ENCODE measurements at places on chromosomes 1 and 21. TPM values are rescaled to one million over a fixed set of nuclear protein-coding genes. Genes with fewer than 3 reads are reported as not detected.

DNA sequence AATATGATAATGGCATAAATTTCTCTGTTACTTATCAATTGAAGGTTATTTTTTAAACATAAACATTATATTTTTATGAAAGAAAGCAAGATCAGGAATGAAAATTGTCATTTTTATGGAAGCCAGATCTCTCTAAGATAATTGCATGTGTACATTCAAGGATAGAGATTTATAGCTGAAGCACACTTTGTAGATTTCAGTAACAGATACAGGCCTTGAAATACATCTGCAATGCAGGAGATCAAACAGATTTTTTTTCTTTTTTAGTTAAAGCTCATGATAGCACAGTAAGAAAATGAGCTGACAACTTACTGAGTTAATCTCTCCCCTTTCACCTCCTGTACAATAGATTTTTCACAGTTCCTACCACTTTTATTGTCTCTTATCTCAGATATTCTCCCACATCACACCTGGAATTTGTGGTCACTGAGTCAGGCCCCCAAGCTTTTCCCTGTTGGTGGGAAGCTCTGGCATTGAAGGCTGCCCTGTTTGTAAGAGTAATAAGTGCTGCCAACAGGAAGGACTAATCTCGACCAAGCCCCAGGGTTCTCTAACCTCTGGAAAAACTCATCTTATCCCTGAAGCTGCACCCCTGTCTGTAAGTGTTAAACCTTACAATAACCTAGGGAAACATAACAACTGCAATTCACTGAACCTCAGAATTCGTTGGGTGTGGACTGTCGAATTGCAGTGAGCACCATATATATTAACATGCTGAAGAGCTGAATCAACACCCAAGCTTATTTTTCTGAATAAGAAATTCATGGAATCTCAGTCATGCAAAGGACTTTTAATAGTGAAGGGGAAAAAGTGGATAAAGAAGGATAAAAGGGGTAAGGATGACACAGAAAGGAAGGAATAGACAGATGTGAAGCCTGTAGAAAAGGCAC lies 599.0 kb downstream of the LMO4 start:
- DNase-seq = no peak

DNA sequence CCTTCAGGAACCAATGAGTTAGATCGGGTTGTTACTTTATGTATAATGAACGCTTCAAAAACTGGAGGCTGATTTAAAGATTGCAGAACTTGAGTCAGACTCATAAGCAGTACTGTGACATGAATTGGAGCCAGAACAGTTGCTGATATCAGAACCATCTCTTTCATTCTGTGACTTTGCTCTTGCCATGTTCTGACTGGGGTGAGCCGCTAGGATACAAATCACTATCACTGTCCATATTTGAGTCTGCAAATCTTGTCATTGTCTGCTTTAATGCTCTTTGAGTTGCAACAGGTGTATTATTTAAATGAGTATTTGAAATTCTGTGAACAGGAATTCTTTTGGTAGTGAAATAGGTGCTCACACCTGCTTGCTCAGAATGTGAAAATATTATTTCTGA lies 52.5 kb downstream of the LRIG2 start:
- DNase-seq = no peak

DNA sequence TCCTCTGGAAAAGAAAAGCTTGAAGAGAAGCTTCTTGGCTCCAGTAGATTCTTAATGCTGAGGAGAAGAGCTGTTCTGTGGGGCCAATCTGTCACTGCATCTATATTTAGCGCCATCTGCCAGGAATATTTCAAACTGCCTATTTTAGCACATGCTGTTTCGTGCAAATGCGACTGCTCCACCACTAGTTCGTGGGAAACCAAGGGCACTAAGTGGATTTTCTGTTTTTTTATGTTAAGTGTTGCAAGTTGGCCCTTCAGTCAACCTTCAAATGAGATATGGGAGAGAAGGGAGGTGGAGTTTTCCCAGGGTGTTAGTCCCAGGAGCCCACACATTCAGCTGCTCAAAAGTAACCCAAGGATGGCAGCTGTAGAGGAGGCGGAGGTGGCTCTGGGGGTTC lies 91.9 kb downstream of the TSEN15 start:
- no peak for DNase-seq

The GCSAML gene
- not detected for polyA plus RNA-seq

The ATF6 gene
- polyA plus RNA-seq = 14.5 TPM
